NCI-H187 (cell line): ENCODE measurements at places on chromosomes 12 and 14.

DNA sequence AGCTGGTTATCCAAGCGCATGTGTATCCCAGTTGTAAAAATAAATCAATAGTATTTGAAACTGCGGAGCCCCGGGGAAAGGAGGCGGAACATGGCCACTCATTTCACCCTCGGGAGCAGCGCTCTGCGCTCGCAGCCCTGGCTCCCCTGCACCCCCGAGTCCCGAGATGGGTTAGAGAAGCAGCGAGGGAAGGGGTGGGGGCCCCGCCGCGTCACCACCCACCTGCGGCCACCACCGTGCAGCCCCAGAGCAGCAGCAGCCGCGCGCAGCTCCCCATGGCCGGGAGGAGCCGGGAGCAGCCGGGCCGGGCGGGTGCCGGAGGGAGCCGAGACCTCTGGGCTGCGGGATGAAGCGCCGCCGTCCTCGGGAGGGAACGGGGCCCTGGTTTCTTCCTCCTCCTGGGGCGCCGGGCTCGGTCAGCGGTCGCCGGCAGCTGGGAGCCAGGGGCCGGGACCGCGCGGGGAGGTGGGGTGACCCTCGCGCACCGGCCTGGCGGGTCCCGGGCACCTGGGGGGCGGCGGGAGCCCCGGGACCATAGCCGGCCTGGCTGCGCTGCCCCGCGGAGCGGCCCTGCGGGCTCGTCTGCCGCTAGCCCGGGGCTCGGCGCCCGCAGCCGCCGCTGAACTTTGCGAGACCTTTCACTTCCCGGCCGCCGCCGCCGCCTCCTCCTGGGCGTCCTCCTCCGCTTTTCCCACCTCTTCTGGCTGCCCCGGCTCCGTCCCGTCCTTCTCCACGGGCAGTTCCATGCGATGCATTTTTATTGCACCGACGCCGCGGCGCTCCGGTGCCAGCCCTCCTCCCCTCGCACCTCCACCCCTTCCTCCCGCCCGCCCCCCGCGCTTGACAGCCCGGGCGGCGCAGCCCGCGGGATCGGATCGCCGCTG is at the start of gene NTN4:
TSS of gene NTN4 (minus strand) at position 732 of the 884 bp plus-strand sequence. CDS start at position 277, 455 bp downstream.
- no peak for DNase-seq

- DNase-seq = no peak
These were observed 2.9 kb downstream of the RILPL2 start for GRCh38 chr12:123433615-123434014.

DNA sequence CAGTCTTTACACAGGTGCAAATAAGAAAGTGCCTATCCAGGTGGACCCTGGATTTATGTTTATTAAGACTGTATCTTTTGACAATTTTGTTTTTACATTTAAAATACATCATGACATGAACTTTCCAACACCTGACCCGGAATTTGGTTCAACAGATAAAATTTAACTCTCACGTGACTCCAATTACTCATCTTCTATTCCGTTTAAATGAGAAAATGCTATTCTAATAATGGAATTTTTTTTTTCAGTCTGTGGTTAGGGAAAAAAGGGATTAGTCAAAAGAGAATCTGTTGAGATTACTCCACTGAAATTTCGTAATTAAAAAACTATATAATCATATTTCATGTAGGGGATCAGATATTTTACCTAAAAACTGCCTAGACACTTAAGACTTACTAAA is 11.1 kb downstream of the VPS37B start:
- no peak for DNase-seq

- DNase-seq = no peak
These were observed 51.2 kb downstream of the NDUFA12 start for GRCh38 chr12:94952325-94952724.

GRCh38 chr14:22898302-22899090 is 15.5 kb downstream of the REM2 start:
- no peak for DNase-seq

- DNase-seq = no peak
These were observed 594 bp downstream of the ARHGDIB start for GRCh38 chr12:14960548-14961465.

DNA sequence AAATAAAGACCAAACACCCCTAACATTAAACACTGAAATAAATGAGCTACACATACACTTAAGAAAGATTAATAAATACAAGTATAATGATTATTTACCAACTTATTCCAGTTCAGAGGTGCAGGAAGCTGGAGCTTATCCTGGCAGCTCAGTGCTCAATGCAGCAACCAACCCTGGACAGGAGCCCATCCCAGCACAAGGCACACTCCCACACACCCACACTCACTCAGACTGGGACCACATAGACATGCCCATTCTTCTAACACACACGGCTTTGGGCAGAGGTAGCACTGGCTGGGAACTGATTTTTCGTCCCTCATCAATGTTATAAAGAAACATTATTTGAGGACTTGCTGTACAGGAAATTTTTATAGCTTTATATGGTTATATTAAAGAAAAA is 797.4 kb downstream of the RPS29 start:
- no peak for DNase-seq

DNA sequence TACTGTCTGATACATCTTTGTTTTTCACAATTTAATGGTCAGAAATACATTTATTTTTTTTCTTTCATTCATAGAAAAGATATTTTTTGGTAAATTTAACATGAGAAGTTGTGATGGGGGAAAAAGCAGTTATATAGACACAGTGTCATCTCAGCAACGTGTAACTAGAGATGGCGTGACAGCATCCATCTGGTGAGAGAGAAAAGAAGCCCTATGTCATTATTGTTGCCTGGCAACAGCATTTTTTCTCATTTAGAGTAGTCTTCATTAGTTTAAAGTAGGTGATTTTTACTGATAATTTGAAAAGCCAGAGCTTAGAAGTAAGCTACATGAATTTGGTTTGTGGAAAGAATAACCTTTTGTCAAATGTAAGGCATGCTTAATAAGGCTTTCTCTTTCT is 128.6 kb downstream of the ACSS3 start:
- DNase-seq = no peak
